Chondrocyte (in vitro differentiated cells): ENCODE measurements at places on chromosomes 2 and 18. TPM values are rescaled to one million over a fixed set of nuclear protein-coding genes. Genes with fewer than 3 reads are reported as not detected.
A peak's percentile ranks its signal among the peaks of the same experiment; 100 is the strongest.

GRCh38 chr2:8462899-8463648, 218.8 kb upstream of the ID2 start:
- DNase-seq = no peak

GRCh38 chr2:108877506-108877905, 90.9 kb downstream of the CCDC138 start:
- no peak for DNase-seq

- no peak for DNase-seq
Measured at GRCh38 chr2:284896-285492, 2.9 kb downstream of the ALKAL2 start.

- DNase-seq = peak; percentile 100
Measured at GRCh38 chr18:63422087-63422863, at the start of gene VPS4B. Gene VPS4B, minus strand, starts transcription at chr18:63422476. Its CDS starts 217 bp downstream, at chr18:63422259.

DNA sequence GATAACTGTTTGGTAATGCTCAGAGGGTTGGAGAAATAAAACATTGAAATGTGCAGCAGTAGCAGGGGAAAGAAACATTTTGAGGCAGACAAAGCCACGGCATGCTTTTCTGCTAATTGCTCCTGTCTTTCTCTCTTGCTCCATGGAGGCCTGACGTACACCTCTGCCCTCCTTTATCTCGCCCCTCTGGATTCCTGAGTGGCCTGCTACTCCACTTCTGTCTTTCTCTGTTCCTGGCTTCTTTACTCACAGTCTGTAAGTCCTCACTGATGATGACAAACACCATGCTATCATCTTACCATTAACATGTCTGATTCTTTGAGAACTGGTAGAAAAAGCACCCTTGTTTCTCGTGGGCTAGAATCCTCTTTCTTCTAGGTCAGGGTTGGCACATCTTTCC, 392.9 kb downstream of the MEIS1 start:
- no peak for DNase-seq

DNA sequence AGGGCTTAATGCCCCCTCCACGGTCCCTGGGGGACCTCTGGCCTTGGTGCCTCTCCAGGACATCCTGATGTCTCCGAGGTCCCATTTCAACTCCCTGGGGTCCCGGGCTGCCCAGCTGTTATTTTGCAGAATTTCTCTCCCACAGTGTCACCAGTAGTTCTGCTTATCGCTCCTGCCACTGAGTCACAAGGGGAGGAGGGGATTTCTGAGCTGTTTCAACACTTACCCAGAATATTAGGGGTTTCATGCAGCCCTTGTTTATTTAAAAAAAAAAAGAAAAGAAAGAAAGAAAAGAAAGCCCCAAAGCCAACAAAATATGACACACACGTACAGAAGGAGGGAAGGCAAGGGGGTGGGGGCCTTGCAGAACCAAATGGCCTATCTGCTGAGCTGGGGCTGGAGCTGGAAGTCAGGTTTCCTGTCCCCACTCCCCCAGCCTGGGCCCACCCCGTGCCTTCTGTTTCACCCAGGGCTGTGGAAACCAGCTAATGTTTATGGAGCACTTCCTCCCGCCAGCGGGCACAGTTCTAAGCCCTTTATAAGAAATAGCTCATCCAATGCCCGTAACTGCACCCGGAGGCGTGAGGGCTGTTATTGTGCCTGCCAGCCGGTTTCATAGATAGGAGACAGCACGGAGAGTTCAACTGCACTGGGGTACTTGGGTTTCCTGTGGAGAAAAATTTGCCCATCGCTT, 8.4 kb upstream of the ARID5A start:
- DNase-seq = no peak

DNA sequence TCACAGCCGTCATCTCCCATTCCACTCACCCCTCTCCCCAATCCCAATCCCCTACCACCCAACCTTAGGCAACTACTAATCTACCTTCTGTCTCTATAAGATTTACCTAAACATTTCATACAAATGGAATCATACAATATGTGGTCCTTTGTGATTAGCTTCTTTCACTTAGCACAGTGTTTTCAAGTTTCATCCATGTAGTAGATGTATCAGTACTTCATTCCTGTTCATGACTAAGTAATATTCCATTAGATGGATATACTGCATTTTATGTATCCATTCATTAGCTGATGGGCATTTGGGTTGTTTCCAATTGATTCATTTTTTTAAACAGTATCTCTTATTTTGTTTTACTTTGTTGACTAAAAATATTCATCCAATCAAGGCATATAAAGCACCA, 109.6 kb downstream of the CDH2 start:
- no peak for DNase-seq

- no peak for DNase-seq
Measured at GRCh38 chr2:10378189-10378588, 69.9 kb downstream of the ODC1 start.

Gene CYBRD1
- total RNA-seq = 84.5 to 139 TPM (median 88.5 TPM) in 3 replicates

Gene ASXL2
- total RNA-seq = 24.7 to 31.9 TPM (median 27.1 TPM) in 3 replicates

Gene TBC1D8
- total RNA-seq = 6.2 to 8.2 TPM (median 7.3 TPM) in 3 replicates
